Lung (tissue), 17 donors: ENCODE measurements at places on chromosomes 1 and 21.
A peak's percentile ranks its signal among the peaks of the same experiment; 100 is the strongest.

- DNase-seq, result no peak
Observed at GRCh38 chr1:218462587-218462986, 117.5 kb downstream of the TGFB2 start.

DNA sequence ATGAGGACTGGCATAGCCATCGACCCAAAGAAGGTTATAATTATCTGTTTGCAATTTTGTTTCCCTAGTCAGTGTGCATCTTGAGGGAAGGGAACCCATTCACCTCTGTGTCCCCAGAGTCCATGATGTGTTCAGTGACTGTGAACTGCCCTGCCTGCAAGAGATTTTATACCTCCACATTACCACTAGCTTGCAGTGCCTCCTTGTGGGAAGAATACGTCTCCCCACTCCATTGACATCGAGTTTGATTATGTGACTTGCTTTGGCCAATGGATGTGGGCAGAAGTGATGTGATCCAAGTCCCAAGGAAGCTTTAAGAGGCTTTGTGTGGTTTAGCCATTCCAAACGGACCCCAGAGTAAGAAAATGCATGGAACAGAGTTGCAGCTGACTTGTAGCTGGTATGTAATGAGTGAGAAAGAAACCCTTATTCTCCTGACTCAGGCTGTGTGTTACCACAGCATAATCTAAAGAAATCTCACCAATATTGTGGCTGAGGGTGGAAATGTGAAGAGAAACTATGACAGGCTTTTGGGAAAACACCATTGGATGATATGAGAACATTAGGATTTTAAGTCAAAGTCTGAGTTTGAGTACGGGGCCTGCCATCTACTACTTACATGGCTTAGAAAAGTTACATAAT lies 47.8 kb upstream of the NRDC start:
- DNase-seq, result no peak

GRCh38 chr1:1430114-1430982 lies 5.1 kb upstream of the VWA1 start:
- peak; percentile 93 for DNase-seq

DNA sequence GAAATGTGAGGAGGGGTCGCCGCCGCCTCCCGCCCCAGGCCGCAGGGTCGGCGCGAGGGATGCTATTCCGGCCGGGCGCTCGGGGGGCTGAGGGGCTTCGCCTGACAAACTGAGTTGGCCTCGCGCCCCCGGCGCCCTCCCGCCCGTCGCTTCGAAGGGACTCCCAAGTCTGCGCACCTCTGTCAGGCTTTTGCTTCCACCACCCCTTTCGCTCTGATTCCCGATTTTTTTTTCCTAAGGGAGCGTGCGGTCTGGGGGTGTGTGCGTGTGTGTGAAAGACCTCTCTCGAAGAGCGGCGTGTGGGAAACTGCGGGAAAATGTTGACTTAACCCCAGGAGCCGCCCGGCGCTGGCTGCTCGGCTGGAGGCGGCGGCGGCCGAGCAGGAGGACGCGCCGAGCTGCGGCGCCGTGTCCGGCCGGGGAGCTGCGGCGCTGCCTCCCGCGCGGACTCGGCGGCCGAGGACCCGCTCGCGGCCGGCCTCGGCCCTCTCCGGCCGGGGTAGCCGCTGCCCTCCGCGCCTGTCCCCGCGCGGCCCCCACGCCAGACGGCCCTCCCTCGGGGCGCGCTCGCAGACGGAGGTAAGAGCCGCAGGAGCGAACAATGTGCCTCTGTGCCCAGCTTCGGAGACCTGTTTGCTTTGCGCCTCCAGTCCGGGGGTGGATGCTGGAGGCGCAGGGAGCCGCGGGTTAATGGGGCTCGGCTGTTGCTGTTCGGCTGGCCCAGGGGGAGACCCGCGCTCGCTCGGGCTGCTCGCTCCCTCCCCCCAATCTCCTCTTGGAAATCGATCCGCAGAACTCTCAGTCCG lies 1.1 kb downstream of the ADGRL2 start:
- peak; percentile 63 for DNase-seq

DNA sequence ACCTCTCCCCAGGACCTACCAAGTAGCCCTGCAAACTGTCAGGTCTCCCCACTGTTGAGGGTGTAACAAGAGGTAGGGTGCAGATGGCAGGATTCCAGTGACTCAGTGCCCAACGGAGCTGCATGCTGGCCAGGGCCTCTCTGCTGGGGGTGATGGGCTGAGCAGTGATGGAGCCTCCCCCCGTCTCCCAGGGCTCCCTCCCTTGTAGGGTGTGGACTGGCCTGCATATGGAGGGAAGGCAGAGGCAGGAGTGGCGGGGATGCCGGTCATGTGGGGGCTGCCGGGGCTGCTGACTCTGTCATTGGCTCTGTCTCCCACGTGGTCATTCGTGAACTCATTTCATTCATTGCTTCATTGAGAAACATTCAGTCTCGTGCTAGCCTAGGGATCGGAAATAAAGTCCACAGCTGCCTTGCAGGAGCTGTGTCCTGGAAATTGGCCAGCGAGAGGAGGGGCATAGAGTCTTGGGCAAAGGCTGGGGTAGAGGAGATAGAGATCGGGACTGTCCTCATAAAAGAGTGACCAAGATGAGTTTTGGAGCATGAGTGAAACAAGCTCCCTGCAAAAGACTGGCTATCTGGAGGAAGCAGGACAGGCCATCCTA lies 22.9 kb upstream of the DISP3 start:
- DNase-seq, result peak; percentile 25

GRCh38 chr21:36692114-36692834 lies 6.6 kb upstream of the SIM2 start:
- DNase-seq, result no peak

- DNase-seq, result no peak
Observed at GRCh38 chr1:230548997-230549396, 93.3 kb upstream of the COG2 start.

- DNase-seq, result no peak
Observed at GRCh38 chr1:43898981-43899380, 34.6 kb upstream of the ARTN start.

GRCh38 chr1:236450779-236451178 lies 56.7 kb downstream of the EDARADD start:
- DNase-seq, result no peak

DNA sequence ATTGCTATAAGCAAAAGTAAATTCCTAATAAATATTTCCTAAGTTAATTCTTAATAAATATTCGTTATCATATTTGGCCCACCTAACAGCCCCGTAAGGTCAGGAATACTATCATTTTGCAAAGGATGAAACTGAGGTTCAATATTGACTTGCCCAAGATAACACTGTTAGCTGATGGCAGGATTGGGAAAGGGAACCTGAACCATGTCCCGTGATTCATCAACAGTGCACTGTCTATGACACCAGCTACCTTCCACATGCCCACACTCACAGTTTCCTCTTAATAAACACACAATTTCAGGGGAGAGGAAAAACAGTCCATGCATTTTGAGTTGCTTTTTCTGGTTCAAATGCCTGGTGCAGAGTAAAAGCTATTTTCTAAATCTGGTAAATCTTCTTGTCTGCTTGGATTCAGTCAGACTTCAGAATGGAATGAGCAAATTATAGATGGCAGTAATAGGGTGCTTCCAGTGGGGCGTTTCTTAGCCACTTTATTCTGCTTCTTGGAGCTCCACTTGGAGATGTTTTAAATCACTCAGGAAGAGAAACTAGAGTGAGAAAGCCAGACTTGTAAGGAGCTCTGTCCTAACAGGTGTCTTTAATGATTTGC lies 354.6 kb downstream of the PDE4B start:
- DNase-seq, result no peak
